ENCODE measurements at places on chromosomes 3 and 15. TPM values are rescaled to one million over a fixed set of nuclear protein-coding genes. Genes with fewer than 3 reads are reported as not detected.
A peak's percentile ranks its signal among the peaks of the same experiment; 100 is the strongest.

GRCh38 chr3:14672588-14672987 is 2.4 kb upstream of the C3orf20 start:
- no peak overlapping the region for H3K27ac ChIP-seq
- H3K36me3 ChIP-seq, result peaks cover 8% of the 10 kb centered on the region
- DNase-seq, result no peak
- H3K27me3 ChIP-seq, result no peaks in the 10 kb centered on the region
- no peaks in the 10 kb centered on the region for H3K4me1 ChIP-seq
- no peak overlapping the region for H3K4me3 ChIP-seq

Gene LMAN1L
- total RNA-seq, result not detected

Gene PPP2R3A
- total RNA-seq, result 13.8 TPM

Gene GPR87
- total RNA-seq, result not detected

DNA sequence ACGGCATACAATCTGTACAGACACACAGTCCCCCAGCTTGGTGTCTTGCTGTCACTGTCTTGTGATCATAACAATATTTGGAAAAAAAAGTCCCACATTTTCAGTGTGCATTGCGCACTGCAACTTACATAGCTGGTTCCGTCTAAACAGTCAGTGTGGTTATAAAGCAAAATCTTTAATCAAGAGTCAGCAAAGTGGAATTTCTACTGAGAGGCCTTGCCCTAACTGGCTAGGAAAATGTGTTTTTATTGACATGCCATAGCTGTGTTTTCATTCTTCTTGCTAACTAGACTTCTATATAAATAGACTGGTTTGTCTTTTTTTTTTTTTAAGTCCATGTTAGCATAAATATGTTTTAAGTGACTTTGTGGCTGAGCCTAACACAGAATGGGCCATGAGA is 174.8 kb downstream of the POLR2M start:
- H3K36me3 ChIP-seq, result no peaks in the 10 kb centered on the region
- H3K4me3 ChIP-seq, result no peak overlapping the region
- no peak overlapping the region for H3K27ac ChIP-seq

GRCh38 chr3:73759297-73759711 is 134.6 kb upstream of the PDZRN3 start:
- DNase-seq, result no peak
- H3K4me3 ChIP-seq, result no peak overlapping the region
- peak overlapping the region; percentile 31 for H3K27ac ChIP-seq
- H3K4me1 ChIP-seq, result peaks cover 6% of the 10 kb centered on the region
- H3K27me3 ChIP-seq, result no peaks in the 10 kb centered on the region

- H3K27me3 ChIP-seq, result no peaks in the 10 kb centered on the region
- no peak overlapping the region for H3K4me3 ChIP-seq
- no peaks in the 10 kb centered on the region for H3K4me1 ChIP-seq
- no peak for DNase-seq
These were observed 28.4 kb upstream of the PARL start for GRCh38 chr3:183912895-183913579.

DNA sequence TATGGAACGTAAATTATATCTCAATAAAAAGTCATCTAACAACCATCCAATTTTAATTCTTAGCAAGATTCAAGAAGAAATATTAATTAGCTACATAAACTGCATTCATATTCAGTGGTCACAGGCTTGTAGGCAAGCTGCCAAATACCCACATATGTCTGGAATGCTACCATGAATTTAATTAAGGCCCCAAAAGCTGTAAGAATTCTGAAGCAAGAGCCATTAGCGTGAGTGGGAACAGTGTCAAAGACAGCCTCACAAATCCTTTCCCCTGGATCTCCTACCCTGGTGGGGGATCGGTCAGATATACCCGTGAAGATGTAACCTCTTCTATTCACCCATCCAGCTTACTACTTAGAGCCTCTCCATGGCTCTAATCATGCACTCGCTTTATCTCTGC is 40.0 kb downstream of the ATG7 start:
- DNase-seq, result no peak
- H3K27ac ChIP-seq, result no peak overlapping the region
- H3K4me3 ChIP-seq, result no peak overlapping the region

Gene RYR3
- 7.0 TPM for total RNA-seq

GRCh38 chr15:41801850-41802455 is 25.9 kb upstream of the JMJD7 start:
- no peak overlapping the region for H3K4me3 ChIP-seq
- H3K27me3 ChIP-seq, result no peaks in the 10 kb centered on the region
- no peak overlapping the region for H3K27ac ChIP-seq
- peaks cover 37% of the 10 kb centered on the region for H3K36me3 ChIP-seq

DNA sequence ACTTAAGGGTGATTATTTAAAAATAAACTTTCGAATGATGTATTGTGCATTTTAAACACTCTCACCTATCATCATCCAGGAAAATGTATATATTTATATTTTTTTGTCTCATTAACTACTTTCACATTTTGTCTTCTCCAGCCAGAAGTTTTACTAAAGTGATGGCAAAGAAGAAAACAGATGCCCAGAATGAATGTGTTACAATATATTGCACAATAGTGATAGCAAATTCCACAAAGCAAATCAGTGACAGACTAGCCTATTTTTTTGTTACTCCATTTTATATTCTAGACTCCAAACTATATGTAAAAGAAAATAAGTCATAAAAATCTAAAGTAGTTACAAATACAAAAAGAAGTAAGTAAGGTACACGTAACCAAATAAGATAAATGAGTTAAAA is 414.7 kb downstream of the EPHA3 start:
- no peaks in the 10 kb centered on the region for H3K27me3 ChIP-seq
- no peak for DNase-seq
- no peaks in the 10 kb centered on the region for H3K36me3 ChIP-seq

- H3K4me1 ChIP-seq, result no peaks in the 10 kb centered on the region
- no peak overlapping the region for H3K4me3 ChIP-seq
- H3K36me3 ChIP-seq, result no peaks in the 10 kb centered on the region
- DNase-seq, result no peak
- H3K27ac ChIP-seq, result no peak overlapping the region
These were observed 102.2 kb downstream of the ABHD5 start for GRCh38 chr3:43792904-43793303.

Gene ACOX2
- total RNA-seq, result 29.1 TPM

Gene ACSBG1
- not detected for total RNA-seq

Gene HRH1
- total RNA-seq, result 13.8 TPM

DNA sequence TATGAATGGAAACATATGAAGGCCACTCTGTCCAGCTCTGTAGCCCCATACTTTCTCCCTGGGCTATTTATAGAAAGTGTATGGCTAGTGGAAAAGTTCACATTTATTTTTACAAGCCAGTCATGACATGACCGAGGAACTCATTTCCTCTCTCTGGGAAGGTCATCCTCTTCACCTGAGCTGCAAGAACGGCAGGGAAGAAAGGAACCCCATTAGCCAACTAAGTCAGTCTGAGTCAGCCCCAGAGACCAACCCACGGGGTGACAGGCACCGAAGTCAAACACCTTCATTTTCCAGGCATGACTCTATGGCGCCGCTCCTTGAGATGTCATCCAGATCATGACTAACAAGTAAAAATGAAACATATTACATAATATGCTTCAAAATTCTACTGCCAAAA is 4.8 kb downstream of the PAQR9 start:
- H3K27me3 ChIP-seq, result peaks cover 52% of the 10 kb centered on the region
- no peaks in the 10 kb centered on the region for H3K36me3 ChIP-seq
- H3K4me1 ChIP-seq, result no peaks in the 10 kb centered on the region
- no peak overlapping the region for H3K27ac ChIP-seq
- no peak for DNase-seq

Gene CADPS
- not detected for total RNA-seq

GRCh38 chr3:54040476-54040875 is 81.9 kb upstream of the CACNA2D3 start:
- DNase-seq, result no peak
- H3K4me1 ChIP-seq, result no peaks in the 10 kb centered on the region
- H3K36me3 ChIP-seq, result no peaks in the 10 kb centered on the region
- no peaks in the 10 kb centered on the region for H3K27me3 ChIP-seq
- H3K27ac ChIP-seq, result no peak overlapping the region

All from tibial nerve (tissue), 4 donors.